M059J (cell line): ENCODE measurements at places on chromosomes 5 and 9. TPM values are rescaled to one million over a fixed set of nuclear protein-coding genes. Genes with fewer than 3 reads are reported as not detected.

- DNase-seq = no peak
Observed at GRCh38 chr9:3268223-3268622, 257.6 kb downstream of the RFX3 start.

DNA sequence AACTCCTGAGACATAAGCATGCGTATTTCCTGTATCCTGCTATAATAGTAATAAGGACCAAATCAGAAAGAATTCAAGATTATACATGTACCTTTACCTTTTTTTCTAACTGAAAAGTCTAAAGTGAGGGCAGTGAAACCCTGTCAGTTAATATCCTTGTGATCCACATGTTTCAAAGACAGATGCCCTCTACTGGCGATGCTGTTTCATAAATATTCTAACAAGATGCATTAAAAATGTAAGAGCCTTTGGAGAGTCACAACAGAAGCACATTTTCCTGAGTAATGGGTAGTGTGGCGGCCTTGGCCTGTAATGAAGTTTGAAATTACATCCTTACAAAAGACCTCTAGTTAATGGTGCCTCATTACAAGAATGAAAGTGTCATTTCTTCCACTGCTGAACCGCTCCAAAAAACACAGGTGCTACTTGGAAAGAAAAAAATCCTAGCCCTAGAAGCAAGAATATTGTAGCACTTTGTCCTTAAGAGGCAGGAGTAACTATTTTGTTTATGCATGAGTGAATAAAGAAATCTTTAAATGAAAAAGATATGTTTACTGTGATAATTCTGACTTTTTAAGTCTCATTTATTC is 232.6 kb downstream of the EPB41L4A start:
- peak; percentile 56 for DNase-seq

Gene WNT8A
- 0.12 and 0.54 TPM in 2 replicates for total RNA-seq

- no peak for DNase-seq
Observed at GRCh38 chr9:109344866-109345265, 24.0 kb upstream of the EPB41L4B start.

DNA sequence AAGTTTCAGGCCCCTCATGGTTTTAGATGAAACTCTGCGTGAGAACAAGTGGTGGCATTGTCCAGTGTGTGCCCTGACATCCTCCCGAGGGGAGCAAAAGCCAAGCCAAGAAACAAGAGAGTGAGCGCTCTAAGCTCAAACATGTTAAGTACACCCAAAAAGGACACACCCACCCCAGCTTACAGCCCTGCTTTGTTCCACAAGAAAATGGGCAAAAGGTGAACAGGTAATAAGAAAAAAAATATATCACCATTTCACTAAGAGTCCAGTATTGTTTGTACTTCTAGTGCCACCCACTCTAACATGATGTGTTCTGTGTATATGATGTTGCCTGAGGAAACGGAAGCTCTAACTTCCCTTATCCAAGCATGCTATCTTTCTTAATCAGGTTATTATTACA is 278.2 kb downstream of the SLIT3 start:
- no peak for DNase-seq

GRCh38 chr9:129402371-129402739 is 218.5 kb downstream of the C9orf50 start:
- DNase-seq = no peak

GRCh38 chr9:92947268-92948037 is at the start of gene FGD3:
Gene FGD3, plus strand, starts transcription at chr9:92947523. Its CDS starts 28,734 bp downstream, at chr9:92976257.
- DNase-seq = no peak

DNA sequence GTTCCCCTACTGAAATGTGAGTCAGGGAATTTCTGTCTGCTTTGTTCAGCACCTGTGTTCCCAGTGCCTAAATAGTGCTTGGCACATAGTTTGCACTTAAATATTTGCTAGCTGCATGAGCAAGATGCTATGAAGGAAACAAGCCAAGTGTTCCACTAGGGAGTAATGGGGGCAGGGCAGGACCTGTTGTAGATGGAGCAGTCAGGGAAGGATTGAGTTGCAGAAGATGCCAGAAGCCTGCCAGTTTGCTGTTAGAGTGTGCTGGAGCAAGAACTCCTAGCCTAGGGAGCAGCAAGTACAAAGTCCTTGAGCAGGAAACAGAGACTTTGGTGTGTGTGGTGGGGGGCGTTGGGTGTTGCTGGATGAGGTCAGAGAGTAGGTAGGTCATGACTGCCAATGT is 87.5 kb downstream of the DAB2IP start:
- no peak for DNase-seq

Gene FBP2
- total RNA-seq = not detected in 2 replicates

Gene AQP3
- 0.57 and 1.1 TPM in 2 replicates for total RNA-seq

GRCh38 chr5:83441747-83442146 is 29.8 kb upstream of the VCAN start:
- DNase-seq = no peak

GRCh38 chr9:1879501-1879900 is 135.6 kb upstream of the SMARCA2 start:
- DNase-seq = no peak

- DNase-seq = no peak
Observed at GRCh38 chr5:133455676-133456075, 156.7 kb downstream of the FSTL4 start.

GRCh38 chr5:74717596-74717995 is 32.6 kb downstream of the HEXB start:
- DNase-seq = no peak

- DNase-seq = no peak
Observed at GRCh38 chr9:133905493-133905892, 86.6 kb downstream of the VAV2 start.
